Left forelimb (tissue), 1 donor: ENCODE measurements at places on chromosomes 3 and 15.

GRCh38 chr15:71390096-71390495, 274.8 kb downstream of the THSD4 start:
- no peak for DNase-seq

GRCh38 chr3:178597371-178597770, 61.1 kb downstream of the KCNMB2 start:
- no peak for DNase-seq

GRCh38 chr3:57805674-57806073, 49.6 kb downstream of the SLMAP start:
- no peak for DNase-seq

DNA sequence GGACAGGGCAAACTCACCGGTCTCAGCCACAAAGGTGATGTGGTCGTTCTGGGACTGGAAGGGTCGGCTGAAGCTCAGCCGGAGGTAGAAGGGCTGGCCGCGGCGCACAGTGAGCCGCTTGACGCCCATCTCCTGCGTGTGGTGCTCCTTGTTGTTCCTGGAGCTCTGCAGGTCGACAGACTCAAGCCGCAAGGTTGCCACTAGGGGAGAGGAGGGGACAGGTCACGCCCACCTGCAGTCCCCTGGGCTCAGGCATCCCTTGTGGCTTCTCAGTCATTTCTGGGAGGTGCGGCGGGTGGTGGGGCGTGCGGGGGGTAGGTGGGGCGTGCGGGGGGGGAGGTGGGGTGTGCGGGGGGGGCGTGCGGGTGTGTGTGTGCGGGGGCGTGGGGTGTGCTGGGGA, 26.7 kb upstream of the TGM5 start:
- DNase-seq = no peak
